Retinal pigment epithelial cell (primary cell): ENCODE measurements at places on chromosomes 7 and 10.

DNA sequence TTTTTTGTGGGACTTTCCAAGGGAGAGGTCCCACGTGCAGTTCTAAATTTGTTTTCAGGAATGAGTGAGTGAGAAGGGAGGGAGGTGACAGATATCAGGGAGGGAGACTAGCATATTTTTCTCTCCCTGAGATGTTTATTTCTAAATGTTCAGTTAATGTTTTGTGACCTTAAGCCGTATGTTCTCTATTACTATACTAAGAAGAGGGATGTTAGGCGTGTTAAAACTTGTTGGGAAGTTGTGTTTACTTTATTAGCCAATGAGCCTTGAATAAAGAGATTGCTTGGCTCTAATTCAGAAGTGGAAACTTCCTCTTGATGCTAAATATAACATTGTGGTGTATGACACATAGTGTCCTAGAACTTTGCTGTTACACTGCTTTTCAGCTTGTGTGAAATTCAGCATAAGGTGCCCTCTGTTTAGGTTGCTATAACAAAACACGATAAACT, 37.3 kb downstream of the DNAH11 start:
- peak; percentile 30 for DNase-seq

DNA sequence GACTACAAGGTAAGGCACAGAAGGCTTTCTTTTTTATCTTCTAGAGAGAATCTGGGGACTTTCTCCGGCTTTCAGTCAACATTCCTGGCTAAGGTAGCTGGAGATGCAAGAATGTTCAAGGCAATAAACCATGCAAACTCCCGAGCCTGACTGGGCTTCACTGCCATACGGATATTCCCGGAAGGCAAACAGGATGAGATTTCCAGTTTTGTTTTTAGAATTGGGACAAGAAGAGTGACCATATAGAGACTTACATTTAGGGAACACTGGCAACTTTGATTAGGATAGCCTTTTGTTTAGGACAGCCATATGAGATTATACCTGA, 269 bp downstream of the CALD1 start:
- no peak for DNase-seq

DNA sequence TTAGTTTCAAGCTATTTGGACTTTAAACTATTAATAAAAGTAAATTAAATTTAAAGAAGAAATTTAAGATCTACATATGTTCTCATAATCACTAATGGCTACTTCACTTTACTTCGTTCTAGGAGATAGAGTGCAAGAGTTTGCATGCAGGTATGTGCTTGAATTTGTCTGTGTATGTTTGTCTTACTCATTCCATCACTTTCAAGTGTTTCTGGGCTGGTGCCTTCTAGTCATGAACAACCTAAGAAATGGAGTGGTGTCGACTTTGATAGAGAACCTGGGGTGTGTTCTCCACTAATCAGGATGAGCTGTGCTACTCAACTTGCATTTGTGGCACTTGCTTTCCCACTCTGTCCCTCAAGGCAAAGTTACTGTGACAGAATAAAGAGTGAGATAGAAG, 169.9 kb downstream of the KCND2 start:
- no peak for DNase-seq

GRCh38 chr7:108860615-108861014, 290.9 kb downstream of the DNAJB9 start:
- peak; percentile 27 for DNase-seq

GRCh38 chr10:57706576-57707299, 561.0 kb downstream of the IPMK start:
- no peak for DNase-seq

- no peak for DNase-seq
Observed at GRCh38 chr10:21272643-21273399, 252.7 kb downstream of the SKIDA1 start.

DNA sequence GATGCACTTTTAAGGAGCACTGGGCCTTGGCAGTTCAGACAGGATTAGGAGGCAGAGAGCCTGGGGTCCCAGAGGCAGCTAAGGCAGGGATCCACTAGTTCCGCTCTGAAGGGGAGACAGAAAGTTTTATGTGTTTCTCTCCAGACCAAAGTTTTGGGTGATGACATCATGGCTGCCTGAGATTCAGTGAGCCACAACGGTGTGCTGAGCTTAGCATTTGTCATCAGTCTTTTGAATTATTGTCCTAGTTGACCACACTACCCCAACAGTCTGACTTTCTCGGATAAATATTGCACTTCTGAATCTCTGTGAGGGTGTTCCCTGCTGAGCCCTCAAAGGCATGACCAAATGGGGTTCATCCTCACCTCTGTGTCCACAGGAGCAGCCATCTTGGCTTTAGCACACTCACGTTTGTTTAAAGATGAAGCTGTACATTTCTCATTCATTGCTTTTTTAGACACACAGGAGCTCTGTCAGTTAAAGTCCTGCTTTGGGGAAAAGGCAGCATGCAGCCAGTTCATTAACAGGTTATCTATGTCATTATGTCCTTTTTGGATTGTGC, 297.7 kb upstream of the LRGUK start:
- no peak for DNase-seq

- peak; percentile 26 for DNase-seq
Observed at GRCh38 chr7:74355091-74355490, 65.9 kb downstream of the CLIP2 start.

GRCh38 chr10:4215485-4215884, 430.5 kb upstream of the KLF6 start:
- no peak for DNase-seq

DNA sequence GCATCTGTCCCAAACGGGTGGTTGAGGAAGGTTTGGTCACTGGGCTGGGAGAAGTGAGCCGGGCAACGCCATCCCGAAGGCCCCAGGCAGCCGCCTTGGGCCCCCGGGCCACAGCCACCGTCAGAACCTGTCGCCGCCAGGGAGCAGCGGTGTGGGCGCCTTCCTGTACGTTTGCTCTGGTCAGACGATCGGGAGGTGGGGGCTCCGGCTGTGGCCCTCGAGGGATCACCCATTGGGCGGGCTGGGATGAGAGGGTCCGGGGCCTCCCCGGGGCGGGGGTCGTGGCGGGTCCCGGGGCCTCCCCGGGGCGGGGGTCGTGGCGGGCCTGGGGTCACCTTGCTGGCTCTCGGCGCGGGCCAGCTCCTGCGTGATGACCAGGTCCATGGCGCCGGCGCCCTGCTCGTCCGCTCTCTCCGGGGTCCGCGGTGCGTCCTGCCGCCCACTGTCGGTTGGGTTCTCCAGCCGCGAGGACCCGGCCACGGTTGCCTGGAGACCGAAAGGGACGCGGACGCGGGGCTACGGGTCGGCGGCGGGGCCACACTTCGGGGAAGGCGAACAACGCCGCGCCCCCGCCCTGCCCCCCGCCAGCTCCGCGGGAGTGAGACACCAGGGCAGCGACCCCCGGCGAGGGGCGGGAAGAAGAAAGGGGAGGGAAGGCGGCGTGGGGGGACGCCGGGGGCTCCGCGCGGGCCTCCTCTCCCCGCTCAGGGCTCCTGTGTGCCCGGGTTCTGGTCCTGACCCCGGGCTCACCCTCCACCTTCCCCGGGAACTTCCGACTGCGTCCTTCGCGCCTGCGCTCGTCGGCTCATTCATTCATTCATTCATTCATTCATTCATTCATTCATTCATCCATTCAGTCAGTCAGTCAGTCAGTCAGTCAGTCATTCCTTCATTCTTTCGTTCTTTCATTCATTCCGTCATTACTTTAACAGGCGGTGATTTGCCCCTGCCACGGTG, at the start of gene CFAP46:
Gene CFAP46 (minus strand): TSS at position 470 of the 957 bp plus-strand sequence. CDS start 86 bp downstream, at position 384.
- DNase-seq, result no peak

DNA sequence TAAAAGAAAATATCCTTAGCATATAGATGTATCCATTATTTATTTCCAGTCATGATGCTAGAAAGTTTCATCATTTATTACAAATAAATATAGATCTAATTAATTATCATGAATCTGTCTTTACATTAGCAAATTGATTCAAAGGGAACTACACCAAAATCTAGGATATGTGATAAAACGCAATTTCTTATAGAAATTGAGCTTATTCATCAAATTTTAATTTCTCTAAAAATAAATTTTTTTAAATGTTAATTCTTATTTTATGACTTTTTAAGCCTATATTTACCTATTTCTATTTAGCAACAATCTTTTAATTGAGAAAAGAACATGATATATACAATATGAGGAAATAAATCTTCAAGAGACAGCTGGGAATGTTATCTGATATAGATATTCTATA, 34.0 kb upstream of the ING3 start:
- DNase-seq, result no peak

DNA sequence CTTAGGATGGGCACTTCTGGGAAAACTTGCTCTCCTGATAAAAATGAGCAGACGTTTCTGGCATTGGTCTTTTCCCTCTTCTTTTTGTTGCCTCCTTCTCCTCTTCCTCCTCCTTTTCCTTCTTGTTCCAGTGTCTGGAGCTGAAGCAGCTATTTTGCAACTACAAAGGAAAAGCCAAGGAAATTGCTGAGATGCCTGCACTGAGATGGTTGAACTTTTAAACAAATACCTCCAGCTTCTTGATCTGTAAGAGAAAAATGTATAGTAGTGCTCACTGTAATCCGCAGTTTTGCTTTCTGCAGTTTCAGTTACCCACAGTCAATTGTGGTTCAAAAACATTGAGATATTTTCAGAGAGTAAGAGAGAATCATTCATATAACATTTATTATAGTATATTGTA, 7.5 kb upstream of the SND1 start:
- DNase-seq, result no peak

GRCh38 chr7:159091041-159091440, 53.6 kb downstream of the VIPR2 start:
- no peak for DNase-seq

GRCh38 chr10:127344346-127344745, 148.0 kb upstream of the INSYN2A start:
- no peak for DNase-seq

GRCh38 chr10:118542745-118543144, 52.7 kb downstream of the PRLHR start:
- DNase-seq, result no peak

DNA sequence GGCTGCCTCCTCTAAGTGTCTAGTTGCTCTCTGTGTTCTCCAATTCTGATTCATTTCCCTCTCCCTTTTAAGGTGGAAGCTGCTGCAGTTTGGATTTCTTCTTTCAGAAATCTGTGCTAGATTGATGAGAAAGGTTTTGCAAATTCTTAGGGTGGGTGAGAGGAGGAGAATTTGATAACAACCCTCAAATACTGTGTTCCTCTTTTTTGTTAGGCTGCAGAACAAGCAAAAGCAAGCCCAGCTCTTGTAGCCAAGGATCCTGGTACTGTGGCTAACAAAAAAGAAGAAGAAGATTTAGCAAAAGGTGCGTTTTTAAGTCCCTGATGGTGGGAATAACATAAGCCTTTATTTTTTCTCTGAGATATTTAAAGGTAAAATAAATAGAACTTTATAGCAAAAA, 49.1 kb downstream of the STAM start:
- no peak for DNase-seq

GRCh38 chr10:17562614-17563013, 54.6 kb downstream of the HACD1 start:
- no peak for DNase-seq

- DNase-seq, result no peak
Observed at GRCh38 chr7:52150952-52151351, 834.3 kb upstream of the COBL start.

DNA sequence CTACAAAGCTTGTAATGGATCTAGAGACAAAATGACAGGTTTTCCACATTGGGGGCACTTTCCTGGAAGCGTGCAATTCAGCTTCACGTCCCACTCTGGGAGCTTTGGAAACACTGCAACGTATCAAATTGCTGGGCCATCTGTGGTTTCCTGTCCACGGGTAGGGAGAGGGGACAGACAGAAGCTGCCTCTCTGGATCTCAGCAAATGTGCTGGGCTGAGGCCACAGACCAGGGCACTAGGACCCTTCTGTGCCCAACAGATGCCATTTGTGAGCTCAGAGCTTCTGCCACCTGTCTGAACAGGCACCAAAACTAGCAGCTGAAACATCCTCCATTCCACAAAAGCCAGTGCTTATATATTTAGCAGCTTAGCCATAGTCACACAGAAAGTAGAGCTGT, 40.9 kb upstream of the FRMD4A start:
- DNase-seq, result no peak

DNA sequence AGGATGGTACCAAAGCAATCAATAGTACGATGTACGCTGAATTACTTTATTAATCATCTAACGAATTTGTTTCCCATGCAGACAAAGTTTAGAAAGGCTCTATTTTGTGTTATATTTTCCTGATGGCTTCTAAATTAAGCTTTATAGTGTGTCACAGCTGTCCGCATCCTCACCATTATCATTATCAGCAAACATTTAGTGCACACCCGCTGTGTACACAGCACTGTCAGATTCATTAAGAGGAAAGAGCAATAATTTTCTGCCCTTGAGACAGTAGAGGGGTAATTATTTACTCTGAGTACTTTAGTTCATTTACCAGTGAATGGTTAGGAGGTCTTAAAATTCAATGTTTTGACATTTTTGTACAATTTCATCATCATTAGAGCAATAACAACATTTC, 233.3 kb upstream of the PTPRZ1 start:
- DNase-seq, result no peak

- no peak for DNase-seq
Observed at GRCh38 chr7:33685503-33685902, 219.8 kb upstream of the BMPER start.

- peak; percentile 55 for DNase-seq
Observed at GRCh38 chr10:48306265-48306869, at the start of gene MAPK8. Gene MAPK8, plus strand, starts transcription at chr10:48306677. Its CDS starts 94,984 bp downstream, at chr10:48401661.

- no peak for DNase-seq
Observed at GRCh38 chr10:35564341-35564968, 40.7 kb upstream of the GJD4 start.

- no peak for DNase-seq
Observed at GRCh38 chr7:117873310-117874190, at the start of gene CTTNBP2. Gene CTTNBP2, minus strand, starts transcription at chr7:117873441. Its CDS starts 26 bp downstream, at chr7:117873415.

DNA sequence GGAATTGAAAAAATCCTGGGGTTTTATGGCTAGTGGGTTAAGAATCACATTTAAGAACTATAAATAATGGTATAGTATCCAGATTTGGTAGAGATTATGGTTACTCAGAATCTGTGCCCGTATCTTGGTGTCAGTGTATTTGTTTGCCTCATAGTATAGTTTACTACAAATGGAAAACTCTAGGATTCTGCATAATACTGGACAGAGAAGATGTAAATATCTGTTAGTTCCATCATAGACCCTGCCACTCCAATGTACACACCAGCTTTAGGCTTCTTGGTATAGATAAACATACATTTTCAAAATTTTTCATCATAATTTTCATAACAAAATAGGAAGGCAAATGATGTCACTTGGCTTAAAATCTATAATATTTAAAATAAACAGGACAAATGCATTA, 108.1 kb downstream of the CFTR start:
- no peak for DNase-seq

GRCh38 chr10:12504176-12504575, 154.8 kb downstream of the CAMK1D start:
- DNase-seq, result no peak

DNA sequence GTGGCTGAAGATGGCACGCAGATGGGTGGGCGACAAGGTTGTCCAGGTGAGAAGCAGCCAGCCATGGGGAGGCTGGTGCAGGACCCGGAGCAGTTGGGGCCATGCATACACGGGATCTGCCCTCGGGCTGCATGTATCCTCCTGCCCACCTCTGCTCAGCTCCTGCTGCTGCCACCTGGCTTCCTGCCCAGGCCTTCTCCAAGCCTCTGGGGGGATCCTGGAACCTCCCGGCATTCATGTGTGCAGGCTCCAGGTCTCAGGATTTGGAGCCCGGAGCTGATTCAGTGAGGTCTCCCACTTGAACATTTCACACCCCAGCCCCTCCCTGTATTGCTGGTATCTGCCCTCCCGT, 27.0 kb downstream of the PDGFA start:
- no peak for DNase-seq
